Adipocyte (in vitro differentiated cells): ENCODE measurements at places on chromosomes 7 and 10.
A peak's percentile ranks its signal among the peaks of the same experiment; 100 is the strongest.

DNA sequence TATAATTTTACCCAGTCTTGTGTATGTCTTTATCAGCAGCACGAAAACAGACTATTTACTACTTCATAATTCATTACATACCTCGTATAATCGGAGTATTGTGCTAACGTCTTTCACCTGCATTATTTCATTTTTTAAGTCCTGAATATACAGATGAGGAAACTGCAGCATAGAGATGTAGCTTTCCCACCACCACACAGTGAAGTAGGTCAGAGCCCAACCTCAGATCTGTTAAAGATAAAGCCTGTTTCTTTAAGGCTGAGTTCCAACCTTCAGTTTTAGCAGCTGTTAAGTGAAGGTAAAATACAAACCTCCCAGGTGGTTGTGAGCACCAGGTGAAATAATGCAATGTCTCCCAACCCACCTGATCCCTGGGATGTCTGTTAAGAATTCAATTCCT, 2.0 kb upstream of the ADAM12 start:
- DNase-seq = no peak

GRCh38 chr10:11993834-11994468, 48.7 kb downstream of the UPF2 start:
- no peak for DNase-seq

DNA sequence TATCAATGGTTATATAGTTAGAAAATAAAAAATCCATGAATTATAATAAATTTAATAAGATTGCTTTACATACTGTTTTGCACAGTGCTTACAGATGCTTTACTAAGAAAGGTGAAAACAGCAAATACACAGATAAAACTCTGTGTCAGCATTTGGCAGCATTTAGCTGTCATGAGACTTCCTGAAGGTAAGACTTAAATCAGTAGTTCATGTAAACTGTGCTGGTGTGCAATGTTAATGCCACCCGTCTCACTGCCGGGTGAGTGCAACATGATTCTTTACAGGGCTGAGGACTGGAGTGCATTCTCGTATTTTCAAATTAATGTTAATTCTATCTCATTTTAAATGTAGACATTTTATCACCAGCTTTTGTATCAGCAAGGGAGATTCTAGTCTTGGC, 326.2 kb upstream of the POT1 start:
- DNase-seq = no peak

DNA sequence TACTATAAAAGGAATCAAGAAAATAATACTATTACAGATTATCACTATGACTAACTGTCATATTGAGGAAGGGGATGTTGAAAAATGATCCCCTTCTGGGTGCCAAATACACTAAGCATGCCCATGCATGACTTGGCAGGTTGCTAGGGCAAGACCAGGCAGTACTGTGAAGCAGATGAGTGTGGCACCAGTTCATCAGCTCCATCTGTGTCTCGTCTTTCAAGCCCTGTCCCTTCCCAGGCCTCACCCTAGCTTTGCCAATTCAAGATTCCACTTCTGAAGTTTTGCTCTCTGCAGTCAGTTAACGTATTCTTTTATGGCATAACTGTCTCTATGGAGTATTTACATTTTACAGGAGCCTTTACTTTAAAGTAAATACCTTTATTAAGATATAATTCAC, 135.6 kb upstream of the HPS1 start:
- DNase-seq = no peak

GRCh38 chr7:139830782-139831501, 1.9 kb downstream of the TBXAS1 start:
- no peak for DNase-seq

DNA sequence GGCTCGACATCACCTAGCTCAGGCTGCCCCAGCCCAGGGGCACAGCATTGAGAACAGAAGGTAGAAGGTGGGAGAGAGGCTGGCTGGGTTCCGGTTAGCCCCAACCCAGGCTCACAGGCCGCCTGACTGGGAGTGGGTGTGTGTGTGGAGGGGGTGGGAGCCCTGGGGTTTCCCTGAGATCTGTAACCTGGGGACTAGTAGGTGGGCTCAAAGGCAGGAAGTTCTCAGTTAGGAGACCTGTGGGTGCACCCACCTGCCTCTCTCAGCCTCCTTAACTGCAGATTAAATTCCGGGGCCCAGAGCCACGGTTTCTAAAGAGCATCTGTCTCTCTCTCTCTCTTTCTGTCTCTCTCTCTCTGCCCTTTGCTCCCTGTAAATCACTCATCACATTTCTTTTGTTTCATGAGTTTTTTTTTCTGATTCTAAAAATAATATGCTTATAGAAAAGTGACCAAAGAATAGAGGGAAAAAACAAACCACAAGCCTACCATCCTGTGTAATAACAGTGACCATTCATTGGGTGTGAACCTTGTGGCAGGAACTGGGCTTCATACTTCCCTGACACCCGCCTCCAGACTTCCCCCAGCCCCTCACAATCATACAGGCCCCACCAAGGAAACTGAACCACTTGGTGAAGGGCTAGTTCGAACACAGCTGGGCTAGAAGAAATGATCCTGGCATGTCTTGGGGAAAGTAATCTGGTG, 83.4 kb upstream of the SMNDC1 start:
- no peak for DNase-seq

GRCh38 chr10:22624287-22624738, 90.1 kb downstream of the PIP4K2A start:
- peak; percentile 86 for DNase-seq

GRCh38 chr7:158272091-158272490, 315.5 kb downstream of the PTPRN2 start:
- no peak for DNase-seq

GRCh38 chr10:52801947-52802346, 29.4 kb upstream of the MBL2 start:
- peak; percentile 45 for DNase-seq

DNA sequence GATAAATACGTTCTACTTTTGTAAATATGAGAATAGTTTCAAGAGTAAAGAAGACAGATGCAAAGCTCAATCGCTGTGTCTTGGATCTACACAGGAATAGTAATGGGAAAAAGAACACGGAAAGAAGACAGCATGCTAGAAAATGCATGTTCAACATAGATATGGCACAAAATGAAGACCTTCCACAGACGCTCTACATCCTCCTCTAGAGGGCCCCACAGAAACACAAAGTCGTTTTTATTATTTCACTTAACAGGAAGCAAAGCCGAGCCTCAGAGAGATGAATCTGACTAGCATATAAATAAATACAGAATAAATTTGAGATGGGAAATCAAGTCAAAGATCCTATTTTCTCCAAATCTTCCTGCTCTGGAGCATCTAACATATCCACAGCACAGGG, 292.6 kb downstream of the PARD3 start:
- peak; percentile 17 for DNase-seq

GRCh38 chr10:9012312-9012711, 957.8 kb downstream of the GATA3 start:
- DNase-seq = no peak

GRCh38 chr10:121862649-121863048, 65.2 kb downstream of the ATE1 start:
- no peak for DNase-seq

GRCh38 chr7:98238976-98239375, 13.1 kb downstream of the TECPR1 start:
- peak; percentile 7 for DNase-seq

GRCh38 chr10:44468965-44469364, 84.1 kb upstream of the CXCL12 start:
- DNase-seq = no peak
